ENCODE measurements at places on chromosomes 2 and 18.

DNA sequence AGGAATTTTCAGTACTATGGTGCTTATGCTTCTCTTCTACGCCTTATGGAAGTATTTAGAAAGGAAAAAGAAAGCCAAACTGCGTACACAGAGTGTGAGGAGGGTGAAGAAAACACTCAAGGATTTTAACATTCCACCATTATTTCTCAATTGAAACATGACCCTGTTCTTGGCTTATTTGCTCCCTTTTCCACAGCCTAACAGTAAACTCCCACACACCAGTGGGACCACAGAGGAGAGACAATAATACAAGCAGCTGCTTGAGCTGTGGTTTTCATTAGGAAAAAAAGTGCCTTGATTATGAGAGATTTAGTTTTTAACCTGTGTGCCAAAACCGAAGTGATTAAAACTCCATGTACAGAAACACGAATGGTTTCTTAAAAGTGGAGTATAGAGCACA lies 134.3 kb downstream of the MEP1B start:
- DNase-seq, result no peak

- DNase-seq, result no peak
These were observed 237.6 kb upstream of the RGPD4 start for GRCh38 chr2:107589079-107589491.

GRCh38 chr2:156483741-156484173 lies 47.6 kb downstream of the GPD2 start:
- DNase-seq, result no peak

- DNase-seq, result no peak
These were observed 49.6 kb downstream of the HYCC2 start for GRCh38 chr2:201021914-201022313.

DNA sequence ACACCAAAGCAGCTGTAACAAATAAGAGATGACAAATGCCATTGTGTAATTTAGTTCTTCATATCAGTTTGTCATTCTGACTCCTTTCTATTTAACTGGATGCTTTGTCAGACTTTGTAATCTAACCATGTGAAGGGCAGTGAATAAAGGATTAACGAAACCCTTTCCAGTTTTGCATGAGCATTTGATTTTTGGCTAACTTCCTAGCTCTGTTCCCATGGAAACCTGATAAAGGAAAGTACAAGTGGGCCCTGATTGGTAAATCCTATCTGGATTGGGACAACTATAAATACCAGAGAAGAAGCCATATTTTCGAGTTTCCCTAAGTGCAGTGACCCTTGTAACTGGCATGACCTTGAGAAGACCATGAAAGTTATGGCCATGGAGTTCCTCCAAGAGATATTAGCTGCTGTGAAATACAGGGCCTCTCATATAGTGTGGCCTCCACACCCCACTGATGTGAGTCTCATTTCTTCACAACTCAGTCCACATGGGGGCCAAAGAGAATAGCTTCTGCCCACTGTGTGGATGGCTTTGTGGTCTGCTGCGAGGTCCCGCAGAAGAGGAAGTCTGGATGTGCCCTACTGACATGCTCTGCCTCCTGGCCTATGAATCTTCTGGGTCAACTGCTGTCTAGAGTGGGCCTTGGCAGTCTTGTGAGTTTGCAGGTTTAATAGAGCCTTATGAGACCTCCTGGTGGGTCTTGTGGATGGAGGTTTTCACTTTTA lies 38.2 kb upstream of the CYP1B1 start:
- no peak for DNase-seq

- DNase-seq, result no peak
These were observed 22.3 kb downstream of the ATP8B1 start for GRCh38 chr18:57780706-57781347.

- no peak for DNase-seq
These were observed 105.4 kb upstream of the LGALSL start for GRCh38 chr2:64348386-64349130.

DNA sequence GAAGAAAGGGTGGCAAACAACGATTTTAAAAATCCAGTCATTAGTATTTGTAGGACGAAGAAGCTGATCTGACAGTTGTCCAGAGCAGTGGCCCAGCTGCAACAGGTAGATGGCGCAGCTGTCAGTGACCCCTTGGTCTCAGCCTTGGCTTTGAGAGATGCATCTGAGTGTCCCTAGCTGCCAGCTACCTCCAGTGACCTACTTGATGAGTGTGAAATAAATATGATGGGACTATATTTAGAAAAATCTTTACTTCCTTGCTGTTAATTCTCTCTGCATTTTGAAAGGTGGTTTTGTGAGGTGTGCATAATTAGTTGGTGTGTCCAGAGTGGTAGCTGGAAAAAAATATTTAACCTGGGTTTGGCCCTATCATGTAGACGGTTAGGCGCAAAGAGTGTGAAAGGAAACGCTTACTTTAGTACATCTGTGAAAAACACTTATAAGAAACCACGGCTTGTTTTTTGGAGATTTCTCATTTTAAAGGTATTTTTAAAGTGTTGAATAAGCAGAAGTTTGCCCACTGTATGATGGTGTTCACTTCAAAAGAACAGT lies 963 bp downstream of the INPP1 start:
- no peak for DNase-seq

DNA sequence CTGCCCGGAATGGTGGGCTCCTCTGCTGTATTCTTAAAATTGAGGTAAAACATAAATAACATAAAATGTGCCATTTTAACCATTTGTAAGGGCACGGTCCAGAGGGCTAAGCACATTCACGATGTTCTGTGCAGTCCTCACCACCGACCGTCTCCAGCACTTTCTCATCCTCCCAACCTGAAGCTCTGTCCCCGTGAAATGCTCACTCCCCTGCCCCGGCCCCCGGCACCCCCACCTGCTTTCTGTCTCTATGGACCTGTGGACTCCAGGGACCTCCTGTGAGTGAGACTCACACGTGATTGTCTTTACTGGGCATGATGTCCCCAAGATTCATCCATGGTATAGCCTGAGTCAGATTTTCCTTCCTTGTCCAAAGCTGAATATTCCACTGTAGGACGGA lies 38.7 kb upstream of the CTDP1 start:
- peak; percentile 81 for DNase-seq

GRCh38 chr2:64727013-64727767 lies 73.5 kb upstream of the SERTAD2 start:
- no peak for DNase-seq

GRCh38 chr18:36821681-36822080 lies 7.1 kb downstream of the TPGS2 start:
- DNase-seq, result no peak

DNA sequence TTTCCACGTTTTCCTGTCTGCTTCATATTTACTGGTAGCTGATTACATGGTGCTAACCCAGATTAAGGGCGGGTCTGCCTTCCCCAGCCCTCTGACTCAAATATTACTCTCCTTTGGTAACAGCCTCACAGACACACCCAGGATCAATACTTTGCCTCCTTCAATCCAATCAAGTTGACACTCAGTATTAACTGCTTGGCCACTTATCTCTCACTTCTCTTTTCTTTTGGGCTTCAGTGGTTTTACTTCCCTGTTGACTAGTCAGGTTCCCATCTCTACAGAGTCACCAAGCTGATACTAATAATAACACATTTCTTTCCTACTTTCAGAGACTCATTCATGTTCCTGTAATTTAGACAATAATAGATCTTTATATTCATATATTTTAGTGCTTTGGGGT lies 302.2 kb upstream of the MAP2 start:
- DNase-seq, result no peak

GRCh38 chr2:66437109-66437690 lies 2.3 kb downstream of the MEIS1 start:
- no peak for DNase-seq

DNA sequence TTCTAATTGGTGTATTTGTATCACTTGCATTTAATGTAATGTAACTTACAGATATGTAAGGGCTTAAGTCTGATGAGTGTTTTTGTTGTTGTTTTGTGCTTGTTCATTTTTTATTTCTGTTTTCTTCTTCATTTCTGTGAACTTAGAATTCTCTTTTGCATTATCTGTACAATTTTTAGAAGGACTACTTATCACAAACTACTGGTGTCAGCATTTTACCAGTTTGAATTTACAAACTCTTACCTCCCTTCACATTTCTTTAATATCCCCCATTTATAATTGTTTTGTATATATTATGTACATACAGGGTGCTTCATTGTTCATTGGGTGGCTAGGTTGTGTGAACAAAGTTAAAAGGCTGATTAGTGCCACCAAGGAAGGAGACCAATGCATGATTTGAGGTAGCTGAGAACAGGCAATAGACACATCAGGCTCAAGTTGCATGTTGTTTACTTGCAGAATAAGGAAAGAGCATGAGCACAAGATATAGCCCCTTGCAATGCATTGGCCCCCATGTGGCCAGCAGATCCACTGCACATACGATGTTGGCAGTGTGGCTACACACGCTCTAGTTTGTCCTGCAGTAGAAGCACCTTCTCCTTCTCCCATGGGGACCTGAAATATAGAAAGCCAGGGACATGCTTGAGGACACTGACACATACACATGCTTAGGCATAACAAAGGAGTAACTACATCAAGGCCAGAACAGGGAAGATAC lies 198.2 kb downstream of the CD8B2 start:
- no peak for DNase-seq

DNA sequence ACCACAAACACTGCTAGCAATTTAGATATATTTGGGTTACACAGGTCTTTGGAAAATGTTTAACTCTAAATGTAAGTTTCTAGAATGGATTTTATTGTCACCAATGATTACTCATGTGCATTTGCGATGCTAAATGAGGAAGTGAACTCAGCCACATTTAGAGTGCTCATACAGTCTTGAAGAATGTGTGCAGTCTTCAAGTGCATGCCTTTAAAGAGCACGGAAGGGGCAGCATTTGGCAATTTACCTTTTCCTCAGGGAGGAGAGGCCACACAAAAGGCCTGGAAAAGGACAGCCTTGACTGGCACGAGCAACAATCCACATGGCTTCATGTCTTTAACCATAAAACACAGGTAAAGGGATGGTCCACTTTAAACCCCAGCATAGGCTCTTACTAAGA lies 78.5 kb upstream of the STK17B start:
- DNase-seq, result no peak

DNA sequence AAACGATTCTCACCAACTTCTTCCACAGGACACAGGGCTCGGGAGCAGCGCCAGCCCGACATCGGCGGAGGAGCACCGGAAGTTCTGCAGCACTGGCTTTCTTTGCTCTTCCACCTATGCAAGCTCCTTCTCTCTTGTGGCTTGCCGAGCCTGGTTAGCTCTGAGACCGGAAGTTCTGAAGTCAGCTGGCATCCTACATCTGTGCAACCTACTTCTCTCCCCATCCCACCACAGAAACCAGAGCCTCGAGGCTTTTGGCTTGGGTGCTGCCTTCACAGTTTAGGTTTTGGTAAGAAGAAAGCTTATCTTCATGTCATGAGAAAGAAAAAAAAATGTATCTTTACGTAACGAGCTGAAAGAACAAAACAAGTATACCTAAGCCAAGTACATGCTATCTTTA lies 111.7 kb downstream of the ANKRD44 start:
- DNase-seq, result no peak

- DNase-seq, result no peak
These were observed 7.6 kb downstream of the GMPPA start for GRCh38 chr2:219506153-219506801.

DNA sequence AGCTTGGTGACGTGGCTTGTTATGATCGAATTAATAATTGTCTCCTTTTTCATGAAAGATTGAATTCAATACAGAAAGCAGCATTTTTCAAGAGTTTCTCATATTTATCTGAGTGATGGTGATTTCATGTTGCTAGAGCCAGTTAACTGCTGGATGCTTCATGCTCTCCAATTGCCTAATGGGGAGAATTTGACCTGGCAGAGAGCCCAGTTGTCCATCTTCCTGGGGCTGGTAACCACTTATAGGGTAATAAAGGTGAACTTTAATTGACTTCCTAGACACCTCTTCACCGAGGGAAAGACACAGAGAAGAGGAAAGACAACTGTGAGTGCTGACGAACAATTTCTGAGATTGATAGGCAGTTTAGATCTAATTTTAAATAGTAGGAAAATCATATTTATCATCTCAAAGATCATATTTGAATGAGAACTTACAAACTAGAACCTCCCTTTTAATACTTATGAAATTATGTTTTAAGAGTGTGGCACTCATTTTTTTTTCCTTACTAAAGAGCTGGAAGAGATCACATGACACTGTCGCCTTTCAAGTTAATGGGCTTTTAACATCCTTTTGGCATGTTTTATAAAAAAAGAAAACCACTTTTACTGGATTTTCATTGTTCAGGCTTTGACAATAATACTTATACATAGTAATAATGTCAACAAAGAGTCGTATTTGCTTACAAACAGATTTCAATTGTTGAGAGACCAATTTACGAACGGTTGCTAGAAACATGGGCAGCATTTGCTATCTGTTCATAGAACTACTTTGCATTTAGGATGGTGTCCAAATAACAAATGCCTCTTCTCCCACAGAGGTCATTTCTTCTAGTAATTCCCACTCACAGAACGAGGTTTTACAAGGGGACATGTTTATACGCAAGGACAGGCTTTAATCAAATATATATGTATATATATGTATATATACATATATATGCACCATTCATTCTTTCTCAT lies 153.3 kb downstream of the RAPGEF4 start:
- no peak for DNase-seq

DNA sequence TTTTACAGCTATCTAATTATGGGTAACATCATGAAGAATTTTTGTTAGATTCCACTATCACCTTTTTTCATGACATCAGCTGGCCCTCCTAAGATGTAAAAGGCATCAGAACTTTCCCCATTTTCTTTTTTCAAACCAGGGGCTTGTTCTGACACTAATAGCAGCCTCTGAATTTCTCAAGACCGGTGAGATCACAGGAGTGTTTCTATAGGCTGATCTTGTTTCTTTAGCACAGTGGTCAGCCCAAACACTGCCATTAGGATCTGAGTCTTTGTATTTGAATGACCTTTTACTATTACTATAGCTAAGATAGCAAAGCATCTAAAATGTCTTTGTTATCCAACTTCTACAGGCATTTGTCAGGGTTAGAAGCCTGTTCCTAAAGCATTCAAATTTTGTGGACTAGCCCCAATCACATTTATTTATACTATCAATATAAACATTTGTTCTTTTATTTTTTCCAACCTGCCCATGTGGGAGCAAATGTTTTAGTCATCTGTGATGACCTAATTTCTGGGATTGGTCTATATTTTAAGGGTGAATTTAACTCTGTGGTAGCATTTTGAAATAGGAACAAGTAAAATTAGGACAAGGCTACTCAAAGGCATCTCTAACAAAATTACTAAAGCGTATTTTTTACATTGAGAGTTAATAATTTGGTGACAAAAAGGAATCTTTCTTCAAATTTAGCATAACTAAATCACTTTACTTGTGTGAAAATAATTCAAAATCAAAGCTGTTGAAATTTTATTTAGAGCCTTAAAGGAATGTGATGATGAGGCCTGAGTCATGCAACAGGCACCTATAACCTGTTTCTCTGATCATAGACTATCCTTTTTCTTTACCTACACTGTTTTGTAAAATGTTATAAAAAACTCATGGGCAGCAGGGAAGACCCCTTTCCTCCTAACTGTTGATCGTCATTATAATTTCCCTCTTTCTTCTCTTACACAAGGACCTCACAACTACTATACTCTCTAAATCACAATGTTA lies 39.3 kb downstream of the ZAP70 start:
- no peak for DNase-seq

- no peak for DNase-seq
These were observed 55.0 kb downstream of the ANKRD44 start for GRCh38 chr2:197255543-197255942.
